ENCODE measurements at places on chromosomes 2 and 18.

GRCh38 chr2:43169099-43169945 lies 57.1 kb downstream of the ZFP36L2 start:
- DNase-seq, result no peak

- no peak for DNase-seq
Measured at GRCh38 chr18:57220480-57220879, 73.6 kb downstream of the BOD1L2 start.

- DNase-seq, result no peak
Measured at GRCh38 chr18:70260683-70261082, 28.2 kb upstream of the SOCS6 start.

GRCh38 chr2:221571025-221571550 lies 1.0 kb downstream of the EPHA4 start:
- no peak for DNase-seq

GRCh38 chr2:241217320-241218031 lies 29.0 kb downstream of the ANO7 start:
- DNase-seq, result peak; percentile 13

GRCh38 chr2:16654833-16655444 lies 10.7 kb downstream of the CYRIA start:
- DNase-seq, result no peak

- DNase-seq, result no peak
Measured at GRCh38 chr2:27730261-27730662, 41.3 kb upstream of the MRPL33 start.

GRCh38 chr18:3599195-3599594 lies 149.2 kb downstream of the TGIF1 start:
- DNase-seq, result no peak

DNA sequence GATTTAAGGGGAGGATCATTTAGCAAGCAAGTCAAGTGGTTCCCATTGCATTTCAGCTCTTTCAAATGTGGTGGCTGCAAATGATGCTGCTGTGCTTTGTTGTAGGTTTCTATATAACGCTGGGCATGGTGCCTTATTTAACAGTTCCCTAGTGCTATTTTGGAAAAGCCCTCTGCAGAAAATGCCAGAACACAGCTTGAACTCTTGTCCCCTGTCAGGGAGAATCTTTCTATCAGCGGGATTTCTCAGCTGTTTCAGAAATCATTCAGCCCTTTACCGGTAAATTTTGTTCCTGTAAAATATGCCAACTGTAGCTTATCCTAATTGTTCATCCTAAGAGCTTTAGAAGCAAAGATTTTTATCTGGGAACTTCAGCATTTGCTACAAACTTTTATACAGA lies 77.8 kb upstream of the DTNA start:
- no peak for DNase-seq

DNA sequence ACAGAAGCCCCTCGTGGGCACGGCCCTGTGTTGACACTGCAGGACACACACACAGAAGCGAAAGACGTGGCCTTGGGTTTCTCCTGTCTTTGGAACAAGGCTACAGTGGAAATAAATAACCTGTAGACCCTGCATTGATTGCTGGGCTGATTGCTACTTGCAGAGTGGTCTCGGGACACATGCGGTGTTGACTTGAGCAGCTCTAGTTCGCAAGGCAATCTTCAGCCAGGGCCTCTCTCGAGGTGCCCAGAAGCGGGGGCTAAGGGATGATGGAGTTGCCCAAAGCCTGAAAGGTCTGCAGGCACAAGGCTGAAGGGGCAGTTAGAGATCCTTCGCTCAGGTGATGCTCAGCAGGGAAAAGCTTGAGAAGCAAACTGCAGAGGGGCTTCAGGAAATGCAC lies 180.3 kb downstream of the SEPTIN10 start:
- DNase-seq, result no peak

DNA sequence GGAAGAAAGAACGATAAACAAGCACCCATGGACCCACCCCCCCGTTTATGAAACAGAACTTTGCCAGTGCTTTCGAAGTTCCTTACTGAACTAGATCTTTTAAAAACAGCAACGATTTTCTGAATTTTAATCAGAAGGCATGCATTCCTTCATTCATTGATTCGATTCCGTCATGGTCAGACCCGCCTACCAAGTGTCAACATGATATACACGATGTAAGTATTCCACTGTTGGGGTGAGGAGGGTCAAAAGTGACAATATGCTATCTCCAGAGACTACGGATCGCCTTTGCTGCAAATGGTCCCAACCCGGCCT lies 316 bp upstream of the FMNL2 start:
- DNase-seq, result no peak
